AG10803 (cell line): ENCODE measurements at places on chromosomes 6 and 20.
A peak's percentile ranks its signal among the peaks of the same experiment; 100 is the strongest.

DNA sequence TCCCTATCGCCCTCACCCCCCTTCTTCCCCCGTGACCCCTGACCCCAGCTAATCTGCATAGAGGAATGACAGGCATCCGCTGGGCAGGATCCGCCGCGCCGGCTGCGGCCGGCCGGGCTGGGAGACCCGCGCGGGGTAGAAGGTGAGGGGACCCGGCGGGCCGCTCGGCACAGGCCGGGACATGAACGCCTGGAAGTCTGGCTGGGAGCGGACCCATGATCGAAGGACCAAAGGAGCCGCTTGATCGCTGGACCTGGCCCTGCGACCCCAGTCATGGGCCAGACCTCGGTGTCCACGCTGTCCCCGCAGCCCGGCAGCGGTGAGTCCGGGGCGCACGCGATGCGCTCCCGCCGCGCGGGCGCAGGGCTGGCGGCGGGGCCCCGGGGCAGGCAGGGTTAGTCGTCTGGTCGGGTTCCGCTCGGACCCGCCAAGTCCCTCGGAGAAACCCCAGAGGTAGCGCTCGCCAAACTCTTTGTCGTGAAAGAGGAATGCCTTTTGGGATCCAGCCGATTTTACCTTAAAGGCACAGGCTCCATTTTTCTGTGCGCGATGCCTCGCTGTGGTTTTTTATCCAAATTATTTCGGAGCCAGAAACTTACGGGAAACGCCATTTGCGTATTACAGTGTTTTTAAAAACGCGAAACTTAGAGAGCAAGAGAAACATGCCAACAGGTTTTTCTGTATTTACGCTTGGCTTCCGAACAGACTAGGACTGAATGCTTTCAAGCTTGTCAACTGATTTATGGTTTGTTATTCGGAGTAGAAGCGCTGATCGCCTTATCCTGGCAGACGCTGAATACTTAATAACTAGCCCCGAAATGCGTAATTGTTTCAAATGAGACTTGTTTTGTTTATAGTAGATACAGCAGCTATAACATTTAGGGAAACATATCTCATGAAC, at the start of gene PHACTR2:
PHACTR2 (plus strand) TSS at position 75 of the 901 bp plus-strand sequence; CDS start at position 274, 199 bp downstream.
- peak; percentile 86 for DNase-seq

GRCh38 chr6:4496284-4496683, 279.9 kb upstream of the CDYL start:
- no peak for DNase-seq

GRCh38 chr20:59441860-59442810, 141.7 kb downstream of the EDN3 start:
- no peak for DNase-seq

DNA sequence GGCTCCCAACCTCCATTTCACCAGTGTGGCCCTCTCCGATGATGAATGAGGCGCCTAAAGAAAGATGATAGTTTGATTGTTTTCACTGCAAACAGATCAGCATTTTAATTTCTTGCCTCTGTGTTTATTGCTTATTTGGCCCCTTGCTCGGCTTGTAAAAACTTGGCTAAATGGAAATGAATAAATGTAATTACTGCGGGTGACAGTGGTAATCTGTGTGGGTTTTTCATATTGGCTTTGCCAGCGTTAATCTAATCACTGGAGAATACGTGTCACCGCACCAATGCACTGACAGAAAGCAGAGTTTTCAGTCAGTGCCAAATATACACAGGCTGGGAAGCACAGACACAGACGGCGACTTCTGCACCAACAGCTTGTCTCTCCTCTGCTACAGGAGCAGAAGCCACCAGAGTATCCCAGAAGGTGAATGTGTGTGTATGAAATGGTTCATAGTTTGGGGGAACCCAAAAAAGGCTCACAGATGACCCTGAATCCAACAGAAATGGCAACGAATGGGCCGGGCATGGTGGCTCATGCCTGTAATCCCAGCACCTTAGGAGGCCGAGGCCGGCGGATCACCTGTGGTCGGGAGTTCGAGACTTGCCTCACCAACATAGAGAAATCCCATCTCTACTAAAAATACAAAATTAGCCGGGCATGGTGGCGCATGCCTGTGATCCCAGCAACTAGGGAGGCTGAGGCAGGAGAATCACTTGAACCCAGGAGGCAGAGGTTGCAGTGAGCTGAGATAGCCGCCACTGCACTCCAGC, 534.0 kb downstream of the PKHD1 start:
- no peak for DNase-seq

DNA sequence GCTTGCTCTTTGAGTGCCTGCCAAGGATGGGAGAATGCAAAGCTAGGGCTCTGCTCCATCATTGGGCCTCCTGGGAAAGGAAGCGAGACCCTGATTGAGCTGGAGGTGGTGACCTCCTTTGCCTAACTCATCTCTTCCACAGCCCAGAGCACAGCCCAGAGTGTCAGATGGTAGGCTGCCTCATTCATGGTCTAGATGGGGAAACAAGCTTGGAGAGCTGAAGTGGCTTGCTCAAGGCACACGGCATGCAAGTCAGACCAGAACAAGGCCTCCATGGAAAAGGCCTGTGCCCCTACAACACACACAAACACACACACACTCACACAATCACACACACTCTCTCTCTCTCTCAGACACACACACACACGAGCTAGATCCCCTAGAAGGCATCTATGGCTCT, 17.5 kb downstream of the TGM3 start:
- DNase-seq, result no peak

- DNase-seq, result no peak
Measured at GRCh38 chr20:39605908-39606307, 643.8 kb downstream of the DHX35 start.

DNA sequence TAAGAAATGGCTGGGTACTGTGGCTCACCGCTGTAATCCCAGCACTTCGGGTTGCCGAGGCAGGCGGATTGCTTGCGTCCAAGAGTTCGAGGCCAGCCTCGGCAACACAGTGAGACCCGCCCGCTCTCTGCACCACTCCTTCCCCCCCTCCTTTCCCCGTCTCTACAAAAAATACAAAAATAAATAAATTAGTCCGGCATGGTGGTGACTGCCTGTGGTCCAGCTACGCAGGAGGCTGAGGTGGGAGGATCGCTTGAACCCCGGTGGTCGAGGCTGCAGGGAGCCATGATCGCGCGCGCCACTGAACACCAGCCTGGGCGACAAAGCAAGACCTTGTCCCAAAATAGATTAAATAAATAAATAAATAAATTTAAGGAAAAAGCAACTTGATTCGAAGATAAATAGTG, 448 bp upstream of the RNF114 start:
- DNase-seq, result no peak

- DNase-seq, result no peak
Measured at GRCh38 chr6:170062209-170062914, 228.5 kb downstream of the DLL1 start.

DNA sequence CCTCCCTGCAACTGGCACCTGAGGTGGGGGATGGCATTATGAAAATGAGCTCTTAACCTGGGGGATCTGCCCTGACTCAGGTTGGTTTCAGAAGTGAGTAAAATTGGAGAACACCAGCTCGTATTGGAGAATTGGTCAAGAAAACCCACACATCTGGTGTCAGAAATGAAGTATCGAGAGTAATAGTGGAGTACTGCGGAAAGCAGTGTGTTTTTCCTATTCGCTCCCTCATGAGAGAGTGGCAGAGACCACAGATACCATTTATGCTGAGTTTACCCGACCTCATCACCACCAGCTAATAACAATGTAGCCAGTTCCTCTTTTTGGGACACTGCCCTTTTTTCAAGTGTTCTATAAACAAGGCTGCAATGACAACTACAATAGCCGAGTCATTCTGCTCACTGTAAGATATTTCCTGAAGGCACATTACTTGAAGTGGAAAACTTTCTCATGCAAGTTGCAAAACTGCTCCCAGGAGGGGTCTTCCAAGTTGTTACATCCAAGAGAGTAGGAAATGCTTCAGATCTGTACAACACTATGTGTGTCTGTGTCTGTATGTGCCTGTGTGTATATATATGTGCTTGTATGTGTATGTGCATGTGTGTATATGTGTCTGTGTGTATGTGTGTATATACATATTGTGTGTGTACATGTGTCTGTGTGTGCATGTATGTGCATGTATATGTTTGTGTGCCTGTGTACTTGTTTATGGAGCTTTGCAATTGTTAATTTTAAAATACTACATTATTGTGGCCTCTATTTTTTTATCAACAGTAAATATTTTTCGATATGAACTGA, 106.0 kb upstream of the CST7 start:
- peak; percentile 16 for DNase-seq

GRCh38 chr20:50269091-50270033, 78.7 kb downstream of the CEBPB start:
- DNase-seq, result no peak

GRCh38 chr20:59643615-59644061, 39.3 kb downstream of the PHACTR3 start:
- DNase-seq, result no peak

GRCh38 chr20:10863337-10864060, 189.7 kb upstream of the JAG1 start:
- DNase-seq, result peak; percentile 81

- DNase-seq, result no peak
Measured at GRCh38 chr6:108797951-108798669, 50.1 kb upstream of the ARMC2 start.

DNA sequence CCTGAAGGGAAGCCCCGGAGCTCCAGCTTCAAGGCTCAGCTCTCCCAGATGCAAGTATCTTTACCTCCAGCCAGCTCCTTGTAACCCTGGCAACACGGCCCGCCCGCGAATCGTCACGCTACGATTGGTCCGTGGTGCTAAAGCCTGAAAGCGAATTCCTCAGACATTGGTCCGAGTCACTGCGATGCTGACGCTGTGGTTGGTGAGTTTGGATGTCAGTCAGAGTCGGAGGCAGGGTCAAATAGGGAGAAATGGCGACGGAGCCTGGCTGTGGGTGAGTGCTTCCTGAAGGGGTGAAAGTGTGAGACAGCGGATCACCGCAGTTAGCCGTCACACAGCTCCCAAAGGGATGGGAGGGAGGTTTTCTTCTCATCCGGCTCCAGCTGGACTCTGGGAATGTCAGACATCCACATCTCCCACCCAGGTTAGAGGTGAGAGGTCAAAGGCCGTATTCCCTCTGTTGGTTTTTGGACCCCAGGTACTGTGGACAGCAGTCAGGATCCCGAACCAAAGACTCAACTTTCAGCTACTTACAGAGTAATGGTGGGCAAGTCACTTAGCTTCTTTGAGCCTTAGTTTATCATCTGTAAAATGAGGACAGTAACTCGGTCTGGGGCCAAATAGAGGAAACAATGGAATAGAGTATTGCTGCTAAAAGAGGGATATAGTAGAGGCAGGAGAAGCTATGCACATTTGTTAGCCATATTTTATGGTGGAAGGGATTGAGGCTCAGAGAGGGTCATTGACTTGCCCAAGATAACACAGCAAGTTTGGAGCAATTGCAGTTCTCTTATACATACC, at the start of gene ZSWIM1:
ZSWIM1 (plus strand) TSS at position 240 of the 801 bp plus-strand sequence. CDS start 1,366 bp downstream, outside the sequence.
- DNase-seq, result peak; percentile 99

DNA sequence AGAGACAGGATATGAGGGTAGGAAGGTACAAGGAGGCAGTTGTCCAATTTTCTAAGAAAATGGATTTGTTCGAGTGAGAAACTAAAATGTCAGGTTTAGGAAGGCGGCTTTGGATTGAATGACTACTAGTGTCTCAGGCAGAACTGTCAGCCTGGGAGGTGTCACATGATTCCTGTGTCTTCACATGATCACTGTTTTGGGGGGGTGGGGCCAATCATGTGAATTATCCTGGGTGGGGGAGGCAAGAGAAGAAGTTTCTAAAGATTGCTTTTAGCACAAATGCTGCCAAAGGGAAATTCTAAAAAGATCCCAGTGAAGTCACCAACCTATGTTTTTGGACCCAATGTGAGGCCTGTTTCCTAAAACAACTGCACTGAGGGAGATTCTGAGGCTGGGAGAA, 2.3 kb downstream of the SIRPA start:
- no peak for DNase-seq

- DNase-seq, result no peak
Measured at GRCh38 chr20:59152559-59153354, 10.9 kb upstream of the ZNF831 start.

- no peak for DNase-seq
Measured at GRCh38 chr6:130382872-130383490, 17.2 kb downstream of the TMEM200A start.

- no peak for DNase-seq
Measured at GRCh38 chr20:24698706-24699206, 229.3 kb downstream of the SYNDIG1 start.

GRCh38 chr6:39958947-39959346, 24.7 kb upstream of the MOCS1 start:
- DNase-seq, result no peak

DNA sequence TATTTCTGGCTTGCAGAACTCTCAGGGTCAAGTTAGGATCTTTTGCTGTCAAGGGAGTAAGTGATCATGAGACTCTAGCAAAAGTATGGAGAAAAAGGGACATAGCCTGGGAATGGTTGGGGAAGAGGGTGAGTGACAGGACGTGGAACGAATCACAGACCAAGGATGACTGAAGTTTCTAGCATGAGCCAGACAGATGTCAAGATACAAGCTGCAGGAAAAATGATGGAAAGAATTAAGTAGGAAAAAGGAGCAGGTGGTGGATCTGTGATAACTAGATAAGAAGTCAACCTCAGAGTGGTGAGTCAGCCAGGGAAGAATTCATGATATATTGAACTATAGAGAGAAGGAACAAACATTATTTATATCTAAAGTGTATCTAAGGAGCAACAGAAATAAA, 159.8 kb upstream of the SYNDIG1 start:
- DNase-seq, result no peak

DNA sequence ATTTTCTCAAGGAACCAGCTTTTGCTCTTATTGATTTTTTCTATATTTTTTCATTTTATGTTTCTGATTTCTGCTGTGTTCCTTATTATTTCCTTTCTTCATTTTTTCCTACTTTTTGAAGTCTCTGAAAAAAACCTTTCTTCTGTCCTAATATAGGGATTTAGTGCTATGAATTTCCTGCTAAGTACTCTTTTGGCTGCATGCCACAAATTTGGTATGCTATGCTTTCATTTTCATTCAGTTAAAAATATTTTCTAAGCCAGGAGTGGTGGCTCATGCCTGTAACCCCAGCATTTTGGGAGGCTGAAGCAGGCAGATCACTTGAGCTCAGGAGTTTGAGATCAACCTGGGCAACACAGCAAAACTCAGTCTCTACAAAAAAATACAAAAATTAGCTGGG, 30.6 kb downstream of the SIRPD start:
- DNase-seq, result no peak

- peak; percentile 74 for DNase-seq
Measured at GRCh38 chr6:159654483-159655098, 38.5 kb downstream of the SOD2 start.

DNA sequence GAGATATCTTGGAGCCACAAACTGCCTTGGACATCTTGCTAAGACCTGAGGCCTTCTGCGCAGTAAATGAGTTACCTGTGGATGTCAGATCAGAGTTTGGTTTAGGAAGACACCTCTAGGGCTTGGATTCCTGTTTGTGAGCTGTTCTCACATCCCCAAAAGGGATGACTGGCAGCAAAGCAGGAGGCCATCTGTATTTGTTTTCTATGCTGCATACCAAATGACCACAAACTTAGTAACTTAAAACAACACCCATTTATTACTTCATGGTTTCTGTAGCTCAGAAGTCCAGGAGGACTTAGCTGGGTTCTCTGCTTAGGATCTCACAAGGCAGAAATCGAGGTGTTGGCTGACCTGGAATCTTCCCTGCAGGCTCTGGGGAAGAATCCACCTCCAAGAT, 116.7 kb downstream of the UNC5CL start:
- peak; percentile 81 for DNase-seq
